ENCODE measurements at places on chromosomes 16 and 17.

GRCh38 chr16:46900455-46901235 is 16.5 kb downstream of the GPT2 start:
- DNase-seq, result no peak

GRCh38 chr16:78957317-78958100 is 643.0 kb downstream of the MAF start:
- no peak for DNase-seq

- DNase-seq, result no peak
Measured at GRCh38 chr16:31712064-31712540, 161.5 kb upstream of the ZNF267 start.

GRCh38 chr17:44004077-44004760 is at the start of gene NAGS:
Gene NAGS (plus strand): TSS chr17:44004622. CDS start chr17:44004664, 42 bp downstream.
- no peak for DNase-seq

- DNase-seq, result peak; percentile 40
Measured at GRCh38 chr16:30777591-30778297, 9.3 kb downstream of the ZNF629 start.

DNA sequence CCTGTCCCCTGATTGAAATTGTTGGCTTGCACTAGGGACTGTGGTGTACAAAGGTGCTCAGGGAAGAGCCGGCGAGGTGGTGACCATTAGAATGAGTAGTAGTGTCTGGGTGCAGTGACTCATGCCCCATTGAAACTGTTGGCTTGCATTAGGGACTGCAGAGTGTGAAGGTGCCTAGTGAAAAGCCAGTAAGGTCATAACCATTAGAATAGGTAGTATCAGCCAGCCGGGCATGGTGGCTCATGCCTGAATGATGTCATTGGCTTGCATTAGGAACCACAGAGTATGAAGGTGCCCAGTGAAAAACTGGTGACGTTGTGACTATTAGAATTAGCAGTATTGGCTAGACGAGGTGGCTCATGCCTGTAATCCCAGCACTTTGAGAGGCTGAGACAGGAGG is 78.9 kb downstream of the ABCC6 start:
- no peak for DNase-seq

DNA sequence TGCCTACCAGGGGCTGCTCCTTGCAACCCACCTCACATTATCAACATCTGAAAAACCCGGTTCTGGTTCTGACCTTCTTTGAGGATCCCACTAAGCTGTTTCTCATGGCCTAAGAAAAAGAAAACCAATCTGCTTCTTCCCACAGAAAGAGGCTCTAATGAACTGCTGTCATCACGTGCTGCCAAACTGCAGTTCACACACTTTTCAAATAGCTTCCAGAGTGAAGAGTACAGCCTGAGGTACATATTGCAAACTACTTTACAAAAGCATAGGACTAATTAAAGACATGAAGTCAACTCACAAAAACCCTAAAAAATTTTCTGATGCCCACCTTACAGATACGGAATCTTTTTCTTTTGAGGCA is 36.7 kb downstream of the SMG6 start:
- no peak for DNase-seq

DNA sequence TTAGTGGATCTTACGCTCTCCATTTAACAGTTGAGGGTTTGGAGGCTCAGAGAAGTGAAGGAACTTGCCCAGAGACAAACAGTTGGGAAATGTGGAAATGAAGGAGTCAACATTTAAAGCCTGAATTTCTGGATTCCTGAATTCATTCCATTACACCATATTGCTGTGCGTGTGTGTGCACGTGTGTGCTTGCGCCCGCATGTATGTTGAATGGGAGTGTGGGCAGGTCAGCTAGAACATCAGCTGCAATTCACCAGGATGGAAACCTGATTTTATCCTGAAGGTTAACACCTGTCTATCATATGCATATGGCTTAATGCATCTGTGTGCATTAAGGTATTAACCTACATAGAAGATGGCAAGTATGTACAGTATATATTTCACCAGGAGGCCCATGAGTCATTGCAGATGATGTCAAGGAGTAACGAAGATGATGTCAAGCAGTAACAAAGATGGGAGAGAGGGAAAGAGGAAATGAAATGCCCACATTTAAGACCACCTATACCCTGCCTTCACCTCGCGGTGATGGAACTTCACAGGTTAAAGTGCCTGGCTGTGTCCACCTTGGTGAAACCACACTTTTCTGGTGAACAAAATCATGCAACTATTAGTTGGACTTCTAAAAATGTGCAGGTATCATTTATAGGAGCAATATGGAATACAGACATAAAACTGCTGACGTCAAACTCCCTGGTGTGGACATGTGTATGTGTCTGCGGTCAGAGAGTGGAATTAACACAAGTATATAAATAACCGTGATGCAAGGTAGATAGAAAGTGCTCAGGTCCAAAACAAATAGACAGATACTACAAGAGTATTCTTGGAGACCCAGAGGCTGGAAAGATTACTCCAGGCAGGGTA is 832 bp upstream of the ADAP2 start:
- DNase-seq, result no peak

DNA sequence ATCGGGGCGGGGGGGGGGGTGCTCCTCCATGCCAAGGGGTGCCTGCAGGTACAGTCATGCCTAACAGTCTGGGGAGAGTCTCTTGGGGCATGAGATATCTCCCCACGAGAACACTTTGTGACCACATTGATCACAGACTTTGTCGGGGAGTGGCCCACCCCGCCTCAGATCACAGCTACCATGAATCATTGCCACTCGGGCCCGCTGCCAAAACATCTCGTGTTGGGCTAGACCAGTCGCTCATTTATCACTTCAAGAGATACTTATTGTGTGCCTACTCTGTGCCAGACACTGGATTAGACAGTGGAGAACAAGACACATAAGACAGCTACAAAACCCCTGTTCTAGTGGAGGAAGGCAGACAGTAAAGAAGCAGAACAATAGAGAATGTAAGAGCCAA is 72.6 kb downstream of the CLEC16A start:
- DNase-seq, result no peak

DNA sequence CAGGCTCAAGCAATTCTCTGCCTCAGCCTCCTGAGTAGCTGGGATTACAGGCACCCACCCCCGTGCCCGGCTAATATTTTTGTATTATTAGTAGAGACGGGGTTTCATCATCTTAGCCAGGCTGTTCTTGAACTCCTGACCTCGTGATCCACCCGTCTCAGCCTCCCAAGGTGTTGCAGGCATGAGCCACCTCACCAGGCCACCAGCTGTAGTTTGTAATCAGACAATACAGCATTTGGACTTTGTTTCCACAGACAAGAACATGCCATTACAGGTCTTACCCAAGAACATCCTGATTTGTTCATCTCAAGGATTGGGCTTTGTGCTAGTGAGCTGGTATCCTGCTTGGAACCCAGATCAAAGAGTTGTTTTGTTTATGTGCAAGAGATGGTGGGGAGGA is 30.1 kb downstream of the C17orf100 start:
- DNase-seq, result no peak

DNA sequence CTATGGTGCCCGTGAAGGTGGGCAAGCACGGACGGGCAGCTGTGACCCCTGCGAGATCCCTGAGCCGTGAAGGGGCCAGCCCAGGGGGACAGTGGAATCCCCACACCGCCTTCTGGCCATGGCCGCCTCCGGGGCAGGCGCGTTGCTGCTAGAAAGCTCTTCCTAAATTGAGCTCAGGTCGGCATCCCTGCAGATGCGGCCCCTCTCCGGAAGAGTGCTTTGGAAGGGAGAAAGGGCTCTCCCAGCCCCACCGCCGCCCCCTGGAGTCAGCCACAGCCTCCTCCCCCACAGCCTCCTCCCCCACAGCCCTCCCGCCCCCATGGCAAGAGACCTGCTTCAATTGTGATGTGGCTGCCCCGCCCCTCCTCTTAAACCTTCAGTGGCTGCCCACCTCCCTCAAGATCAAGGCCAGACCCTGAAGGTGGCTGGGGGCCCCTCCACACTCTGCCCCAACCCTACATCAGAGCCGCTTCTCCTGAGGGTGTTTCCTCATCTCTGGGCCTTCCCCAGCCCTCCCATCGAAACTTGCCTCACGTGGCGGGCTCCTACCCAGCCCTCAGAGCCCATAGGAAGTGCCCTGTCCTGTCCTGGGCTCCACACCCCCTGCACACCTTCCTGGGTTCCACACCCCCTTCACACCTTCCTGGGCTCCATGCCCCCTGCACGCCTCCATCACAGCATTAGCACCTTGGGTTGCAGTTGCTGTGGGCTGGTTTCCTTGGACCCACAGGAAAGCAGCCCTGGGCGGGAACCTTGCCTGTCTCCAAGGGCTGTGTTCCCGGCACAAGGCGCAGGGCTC is 5.5 kb upstream of the CBFA2T3 start:
- no peak for DNase-seq

- DNase-seq, result peak; percentile 95
Measured at GRCh38 chr17:7214300-7215135, 5.1 kb downstream of the DLG4 start.

DNA sequence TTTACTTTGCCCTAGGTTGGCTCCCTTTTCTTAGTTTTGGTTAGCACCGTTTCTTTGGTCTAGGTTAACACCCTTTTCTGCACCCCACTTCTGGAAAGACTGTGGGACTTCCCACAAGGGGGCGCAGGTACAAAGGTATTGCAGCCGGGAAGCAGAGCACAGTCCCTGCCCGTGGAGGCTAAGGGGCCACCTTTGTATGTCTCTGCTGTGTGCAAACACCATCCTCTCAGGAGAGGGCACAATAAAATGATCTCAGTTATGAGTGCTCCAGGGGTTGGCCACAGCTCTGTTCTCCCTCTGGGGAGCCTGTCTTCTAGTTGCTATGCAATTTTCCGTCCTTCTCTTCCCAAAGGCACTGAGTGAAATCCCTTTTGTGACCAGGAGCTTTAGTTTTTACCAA is 28.4 kb upstream of the TMC5 start:
- no peak for DNase-seq

DNA sequence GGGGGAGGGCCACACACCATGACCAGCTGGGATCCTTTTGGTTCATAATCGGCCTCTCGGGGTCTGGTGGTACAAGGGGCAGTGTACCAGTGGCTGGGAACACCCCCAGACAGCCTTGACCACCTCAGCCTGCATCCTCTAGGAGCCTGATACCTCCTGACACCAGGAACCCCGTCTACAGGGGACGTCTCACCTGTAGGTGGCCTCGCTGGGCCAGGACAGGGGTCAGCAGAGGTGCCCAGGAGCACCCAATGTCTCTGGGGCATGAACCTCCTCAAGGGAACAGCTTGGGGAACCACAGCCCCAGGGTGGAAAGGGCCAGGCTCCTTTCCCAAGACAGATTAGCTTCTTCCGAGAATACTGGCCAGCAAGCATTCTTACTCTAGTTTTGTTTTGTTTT is 2.5 kb upstream of the METRNL start:
- DNase-seq, result no peak

- no peak for DNase-seq
Measured at GRCh38 chr16:78552716-78553115, 453.3 kb downstream of the WWOX start.

GRCh38 chr16:14309001-14309886 is 238.1 kb downstream of the MRTFB start:
- DNase-seq, result no peak

DNA sequence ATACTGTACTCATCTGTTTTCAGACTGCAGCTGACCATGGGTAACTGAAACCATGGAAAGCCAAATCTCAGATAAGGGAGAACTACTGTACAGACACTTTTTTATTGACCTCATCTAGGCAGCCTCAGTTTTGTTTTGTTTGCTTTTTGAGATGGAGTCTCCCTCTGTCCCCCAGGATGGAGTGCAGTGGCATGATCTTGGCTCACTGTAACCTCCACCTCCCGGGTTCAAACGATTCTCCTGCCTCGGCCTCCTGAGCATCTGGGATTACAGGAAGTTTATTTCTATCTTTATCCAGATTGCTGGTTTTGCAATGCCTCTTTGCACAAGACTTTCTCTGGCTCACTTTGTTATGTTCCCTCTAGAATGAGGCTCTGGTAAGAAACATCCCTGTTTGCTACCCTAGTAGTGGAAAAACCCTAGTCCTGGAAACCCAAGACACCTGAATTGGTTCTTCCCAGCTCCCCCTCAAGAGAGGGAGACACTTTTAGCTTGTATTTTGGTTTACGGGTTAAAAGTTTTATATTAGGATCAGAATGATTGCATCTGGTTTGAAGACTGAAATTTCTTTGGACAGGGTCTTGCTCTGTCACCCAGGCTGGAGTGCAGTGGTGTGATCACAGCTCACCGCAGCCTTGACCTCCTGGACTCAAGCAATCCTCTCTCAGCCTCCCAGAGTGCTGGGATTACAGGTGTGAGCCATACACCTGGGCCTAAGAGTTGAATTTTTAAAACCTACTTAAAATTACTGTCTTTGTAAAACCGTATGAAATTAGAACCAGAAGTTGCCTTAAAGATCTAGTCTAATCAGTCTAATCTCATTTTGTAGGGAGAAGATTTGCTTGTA is 38.9 kb downstream of the ZNF207 start:
- no peak for DNase-seq

- no peak for DNase-seq
Measured at GRCh38 chr17:40678902-40679522, 14.0 kb upstream of the KRT222 start.

- no peak for DNase-seq
Measured at GRCh38 chr16:1018447-1019198, 37.1 kb downstream of the SOX8 start.

DNA sequence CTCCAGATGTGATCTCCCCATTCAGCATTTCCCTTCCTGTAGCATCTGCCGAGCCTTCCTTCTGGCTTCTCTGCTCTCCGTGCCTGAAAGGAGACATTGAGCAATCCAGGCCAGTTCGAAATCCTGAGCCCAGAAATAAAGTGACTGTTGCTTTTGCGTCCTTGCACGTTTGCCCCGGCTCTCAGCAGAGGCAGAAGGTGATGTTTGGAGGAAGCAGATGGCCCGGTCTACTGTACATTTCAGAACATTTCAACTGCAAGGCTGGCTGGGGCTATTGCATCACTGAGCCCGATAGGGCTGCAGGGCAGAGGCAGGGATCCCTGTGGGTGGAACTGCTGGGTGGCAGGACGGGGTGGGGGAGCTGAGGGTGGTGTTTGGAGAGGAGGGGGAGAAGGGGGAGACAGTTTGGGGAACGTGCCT is 29.4 kb downstream of the IRF8 start:
- DNase-seq, result peak; percentile 99

GRCh38 chr16:813204-813915 is 12.8 kb upstream of the GNG13 start:
- DNase-seq, result no peak

Measured in MV-4-11 (cell line).